ENCODE measurements at places on chromosomes 16 and 17.

DNA sequence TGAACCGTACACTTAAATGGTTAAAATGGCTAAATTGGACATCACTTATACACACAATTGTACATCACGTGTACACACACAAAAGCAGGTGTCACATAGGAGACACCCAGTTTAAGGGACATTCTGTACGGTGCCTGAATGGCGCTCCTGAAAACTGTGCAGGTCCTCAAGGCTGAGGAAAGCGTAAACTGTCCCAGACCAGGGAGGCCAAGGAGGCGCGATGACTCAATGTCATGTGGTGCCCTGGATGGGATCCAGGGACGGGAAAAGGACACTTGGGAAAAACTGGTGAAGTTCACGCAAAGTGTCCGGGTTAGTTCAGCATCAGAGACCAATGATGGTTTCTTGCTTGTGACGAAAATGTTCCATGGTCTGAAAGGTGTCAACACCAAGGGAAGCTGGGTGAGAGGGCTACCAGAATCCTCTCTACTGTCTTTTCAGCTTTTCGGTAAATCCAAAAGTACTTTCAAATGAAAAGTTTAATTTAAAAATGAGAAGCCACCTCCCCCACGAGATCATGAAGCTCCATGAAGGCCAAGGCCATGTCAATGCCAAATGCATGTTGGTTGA is 112.2 kb downstream of the CMIP start:
- DNase-seq: no peak

- DNase-seq: no peak
Observed at GRCh38 chr17:18257268-18257981, 1.1 kb downstream of the FLII start.

GRCh38 chr17:82435103-82435502 is 15.4 kb downstream of the CYBC1 start:
- DNase-seq: no peak

- peak; percentile 84 for DNase-seq
Observed at GRCh38 chr17:67374329-67375053, 2.6 kb upstream of the PITPNC1 start.

GRCh38 chr16:86406056-86406455 is 104.3 kb upstream of the FOXF1 start:
- DNase-seq: no peak

- DNase-seq: no peak
Observed at GRCh38 chr17:69512946-69513345, 98.4 kb downstream of the MAP2K6 start.
